ENCODE measurements at places on chromosomes 13 and 19.

GRCh38 chr13:32045982-32046785 lies 14.6 kb downstream of the FRY start:
- peak; percentile 99 for DNase-seq

GRCh38 chr19:19775891-19776205 lies 42.9 kb upstream of the ZNF14 start:
- no peak for DNase-seq

- peak; percentile 13 for DNase-seq
These were observed at the start of gene TBXA2R for GRCh38 chr19:3606690-3607289. TBXA2R (minus strand) TSS chr19:3606875; CDS start chr19:3600634, 6,241 bp downstream.

DNA sequence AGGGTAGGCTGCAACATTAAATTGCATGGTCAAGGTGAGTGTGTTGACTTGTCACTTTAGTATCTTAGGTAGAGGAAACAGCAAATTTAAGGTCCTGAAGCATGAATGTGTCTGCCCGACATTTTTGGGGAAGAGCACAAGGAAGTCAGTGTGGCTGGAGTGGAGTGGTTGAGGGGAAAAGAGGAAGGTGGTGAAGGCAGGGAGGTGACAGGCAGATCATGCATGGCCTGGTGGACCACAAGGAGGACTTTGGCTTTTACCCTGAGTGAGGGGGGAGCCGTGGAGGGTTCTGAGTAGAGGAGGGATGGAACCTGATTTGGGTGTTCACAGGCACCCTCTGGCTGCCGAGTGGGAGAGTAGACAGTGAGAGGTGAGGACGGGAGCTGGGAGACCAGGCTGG lies 168.0 kb downstream of the IER2 start:
- no peak for DNase-seq

- DNase-seq, result no peak
These were observed 7.0 kb downstream of the CLASRP start for GRCh38 chr19:45045671-45046353.

GRCh38 chr13:30341815-30342570 lies 34.6 kb upstream of the KATNAL1 start:
- no peak for DNase-seq

DNA sequence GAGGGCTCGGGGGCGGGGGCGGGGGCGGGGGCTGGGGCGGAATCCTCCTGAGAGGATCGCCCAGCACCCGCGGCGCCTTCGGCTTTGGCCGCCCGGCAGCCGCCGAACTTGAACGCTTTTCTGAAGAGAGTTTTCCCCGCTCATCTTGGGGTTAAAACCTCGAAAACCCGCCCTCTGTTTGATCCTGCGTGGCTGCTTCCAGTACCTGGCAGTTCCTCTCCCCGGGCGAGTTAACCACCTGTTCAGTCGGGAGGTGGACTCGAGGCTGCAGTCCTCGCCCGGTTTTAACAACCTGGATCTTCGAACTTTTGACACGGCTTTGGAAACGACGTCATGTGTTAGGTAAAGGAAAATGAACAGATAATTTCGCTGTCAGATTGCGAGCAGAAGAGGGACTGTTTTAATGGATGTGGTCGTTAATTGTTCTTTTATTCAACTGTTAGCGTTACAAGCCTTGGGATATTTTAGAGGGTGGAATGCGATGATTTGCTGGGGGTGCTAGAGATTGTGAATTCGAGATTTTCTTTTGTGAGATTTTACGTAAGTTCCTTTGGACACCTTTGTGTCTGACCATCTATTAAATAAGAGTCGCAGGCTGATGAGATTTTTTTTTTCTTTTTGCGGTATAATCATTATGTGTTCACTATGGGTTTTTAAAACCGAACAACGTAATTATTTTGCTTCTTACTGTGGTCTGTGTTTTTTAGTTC lies 1.0 kb downstream of the FNDC3A start:
- peak; percentile 38 for DNase-seq

- no peak for DNase-seq
These were observed 305.6 kb upstream of the TMTC4 start for GRCh38 chr13:100980171-100980570.

DNA sequence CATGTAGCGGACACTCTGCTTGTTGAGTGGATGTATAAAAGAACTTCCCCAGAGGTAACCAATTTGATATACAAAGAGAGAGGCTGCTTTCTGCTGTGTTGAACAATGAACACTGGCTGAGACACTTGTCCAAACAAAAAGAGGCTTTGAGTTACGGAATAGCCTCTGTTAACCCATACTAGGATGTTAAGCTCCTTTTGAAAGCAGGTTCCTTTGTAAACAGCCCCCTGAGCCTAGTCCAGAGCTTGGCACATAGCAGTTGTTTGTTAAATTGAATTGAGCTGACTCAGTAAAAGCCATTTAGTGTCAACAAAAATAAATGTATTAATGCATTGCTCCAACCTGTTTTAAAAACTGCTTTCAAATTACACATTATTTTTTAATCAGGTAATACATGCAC lies 200.1 kb downstream of the MZT1 start:
- no peak for DNase-seq

- no peak for DNase-seq
These were observed 516.3 kb downstream of the SLITRK6 start for GRCh38 chr13:85282876-85283275.

GRCh38 chr13:112969692-112970338 lies 801 bp downstream of the MCF2L start:
- DNase-seq, result no peak

DNA sequence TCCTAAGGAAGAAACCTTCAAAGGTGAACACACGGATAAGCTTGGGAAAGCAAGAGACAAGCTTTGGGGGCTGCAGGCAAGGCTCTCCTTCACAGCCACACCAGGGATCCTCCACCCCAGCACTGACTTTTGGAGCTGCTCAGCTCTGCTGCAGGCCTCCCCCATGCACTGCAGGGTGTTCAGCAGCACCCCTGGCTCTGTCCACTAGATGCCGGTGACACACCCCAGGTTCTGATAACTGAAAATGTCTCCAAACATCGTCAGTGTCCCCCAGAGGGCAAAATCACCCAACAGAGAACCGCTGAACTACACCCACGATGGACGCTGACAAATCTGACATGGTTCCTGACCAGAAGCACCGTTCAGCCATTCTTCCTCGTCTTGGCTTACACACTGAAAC lies 90.5 kb downstream of the STK24 start:
- no peak for DNase-seq

GRCh38 chr19:12485052-12485416 lies 418 bp upstream of the ZNF709 start:
- no peak for DNase-seq

DNA sequence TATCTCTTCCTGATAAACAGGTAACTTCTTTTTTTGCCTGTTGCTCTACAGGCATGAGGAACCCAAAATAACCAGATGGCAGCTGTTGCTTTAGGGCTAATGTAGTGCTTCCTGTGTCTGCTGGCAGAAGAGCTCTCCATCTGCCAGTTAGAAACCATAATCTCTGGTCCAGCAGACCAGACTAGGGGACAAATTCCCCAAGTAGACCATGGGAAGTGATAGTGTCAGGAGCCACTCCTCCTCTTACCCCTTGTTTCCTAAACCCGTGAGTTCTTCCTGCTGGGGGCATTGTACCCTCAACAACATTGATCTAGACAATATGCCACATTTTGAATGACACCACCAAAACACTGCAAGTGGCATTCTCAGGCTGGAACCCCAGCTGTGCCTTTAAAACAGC lies 135.9 kb downstream of the DLEU7 start:
- DNase-seq, result peak; percentile 19

DNA sequence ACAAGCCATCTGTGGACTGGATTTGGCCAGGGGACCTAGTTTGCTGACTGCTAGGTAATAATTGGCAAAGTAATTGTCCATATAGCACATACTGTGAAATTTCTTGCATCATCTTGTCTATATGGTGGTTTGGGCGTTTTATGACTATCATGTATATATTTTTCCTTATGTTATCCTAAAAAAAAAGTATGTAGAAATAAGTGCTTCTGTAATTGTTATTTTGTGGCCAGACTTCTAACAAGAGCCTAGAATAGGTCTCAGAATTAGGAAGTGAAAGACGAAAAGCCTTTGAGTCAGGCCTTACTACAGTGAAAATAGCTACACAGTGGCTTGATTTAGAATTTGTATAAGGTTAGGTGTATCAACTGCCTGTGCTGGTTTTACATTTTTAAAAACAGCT lies 4.2 kb downstream of the FNDC3A start:
- peak; percentile 41 for DNase-seq

DNA sequence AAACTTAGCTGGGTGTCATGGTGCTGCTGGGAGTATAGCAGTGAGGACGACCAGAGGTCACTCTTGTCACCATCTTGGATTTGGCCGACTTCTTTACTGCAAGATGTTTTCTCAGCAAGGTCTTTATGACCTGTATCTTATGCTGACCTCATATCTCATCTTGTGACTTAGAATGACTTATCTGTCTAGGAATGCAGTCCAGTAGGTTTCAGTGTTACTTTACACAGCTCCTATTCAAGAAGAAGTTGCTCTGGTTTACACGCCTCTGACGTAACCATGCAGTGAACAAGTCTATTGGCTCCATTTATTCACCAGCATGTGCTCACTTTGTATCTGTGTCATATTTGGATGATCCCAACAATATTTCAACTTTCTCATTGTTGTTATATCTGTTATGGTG lies 26.7 kb downstream of the ZNF850 start:
- no peak for DNase-seq

DNA sequence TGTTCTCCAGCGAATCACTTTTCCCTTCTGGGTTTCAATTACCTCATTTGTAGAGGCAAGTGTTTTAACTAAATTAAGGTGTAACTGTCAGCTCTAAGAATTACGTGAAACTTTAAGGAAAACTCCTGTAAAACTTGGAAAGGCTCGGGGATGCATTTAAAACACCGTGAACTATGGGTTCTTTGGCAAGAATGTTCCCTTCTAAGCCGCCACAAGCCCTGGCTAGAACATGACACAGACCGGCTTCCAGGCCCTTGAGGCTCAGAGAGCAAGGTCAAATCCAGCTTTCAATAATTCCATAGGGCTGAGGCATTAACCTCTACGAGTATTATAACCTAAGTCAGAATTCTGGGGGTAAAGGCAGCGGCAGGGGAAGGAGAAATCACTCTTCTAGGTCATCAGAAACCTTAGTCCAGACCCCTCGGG lies 685 bp downstream of the VWA8 start:
- no peak for DNase-seq

DNA sequence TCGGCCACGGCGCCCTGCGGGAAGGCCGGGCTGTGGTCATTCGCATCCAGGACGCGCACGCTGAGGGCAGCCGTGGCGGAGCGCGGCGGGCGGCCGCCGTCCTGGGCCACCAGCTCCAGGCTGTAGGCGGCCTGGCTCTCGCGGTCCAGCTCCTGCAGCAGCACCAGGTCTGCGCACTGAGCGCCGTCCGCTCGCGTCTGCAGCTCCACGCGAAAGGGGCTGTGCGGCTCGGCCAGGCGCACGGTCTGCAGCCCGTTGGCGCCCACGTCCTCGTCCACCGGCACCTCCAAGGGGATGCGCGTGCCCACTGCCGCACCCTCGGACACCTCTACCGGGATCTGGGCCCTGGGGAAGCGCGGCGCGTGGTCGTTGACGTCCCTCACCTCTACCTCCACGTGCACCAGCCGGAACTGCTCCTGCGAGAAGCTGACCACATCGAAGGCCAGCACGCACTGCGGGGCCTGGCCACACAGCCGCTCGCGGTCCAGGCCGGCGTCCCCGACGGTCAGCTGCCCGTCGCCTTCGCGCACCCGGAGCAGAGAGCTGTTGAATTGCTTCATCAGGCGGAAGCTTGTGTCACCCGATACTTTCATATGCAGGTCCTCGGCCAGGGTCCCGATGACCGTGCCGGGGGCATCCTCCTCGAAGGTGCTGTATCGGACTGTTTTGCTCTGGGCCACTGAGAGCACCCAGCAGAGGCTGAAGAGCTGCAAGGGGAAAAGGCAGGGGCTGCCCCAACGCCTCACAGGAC lies 583 bp downstream of the PCDH8 start:
- DNase-seq, result no peak

GRCh38 chr13:59337070-59337469 lies 826.7 kb downstream of the DIAPH3 start:
- DNase-seq, result no peak

GRCh38 chr13:75512253-75512652 lies 25.4 kb downstream of the COMMD6 start:
- no peak for DNase-seq

DNA sequence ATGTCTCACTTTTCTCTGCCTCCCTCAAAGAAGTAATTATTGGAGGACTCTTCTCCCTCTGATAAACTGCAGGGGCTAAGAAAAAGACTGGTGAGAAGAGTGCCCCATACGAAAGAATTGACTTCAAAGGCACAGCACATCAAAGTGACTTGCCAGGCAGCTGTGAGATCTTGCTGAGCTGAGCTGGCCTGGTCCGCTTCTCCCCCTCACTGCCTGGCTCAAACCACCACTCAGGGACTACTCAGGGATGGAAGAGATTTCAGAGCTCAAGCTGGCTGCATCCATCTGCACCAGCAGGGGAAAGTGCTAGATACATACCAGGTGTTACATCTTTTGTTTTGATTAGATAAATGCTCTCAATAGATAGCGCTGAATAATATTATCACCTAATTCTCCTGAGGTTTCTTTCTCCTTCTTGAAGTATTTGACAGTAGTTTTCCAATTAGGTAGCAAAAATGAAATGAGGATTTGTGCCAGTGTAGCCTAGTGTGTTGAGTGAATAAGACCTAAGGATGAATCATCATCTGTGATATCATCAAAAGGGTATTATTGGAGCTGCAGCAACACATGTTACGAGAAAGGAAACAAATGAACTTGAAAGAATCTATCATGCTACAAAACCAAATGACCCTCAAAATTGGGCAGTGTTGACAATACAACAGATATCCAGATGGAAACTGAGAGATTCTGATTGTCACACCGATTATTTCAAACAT lies 379.8 kb downstream of the TBC1D4 start:
- DNase-seq, result no peak

GRCh38 chr13:91356919-91357612 lies 9.6 kb downstream of the MIR17HG start:
- DNase-seq, result no peak

GRCh38 chr19:47176627-47177090 lies 46.0 kb downstream of the SAE1 start:
- peak; percentile 36 for DNase-seq

DNA sequence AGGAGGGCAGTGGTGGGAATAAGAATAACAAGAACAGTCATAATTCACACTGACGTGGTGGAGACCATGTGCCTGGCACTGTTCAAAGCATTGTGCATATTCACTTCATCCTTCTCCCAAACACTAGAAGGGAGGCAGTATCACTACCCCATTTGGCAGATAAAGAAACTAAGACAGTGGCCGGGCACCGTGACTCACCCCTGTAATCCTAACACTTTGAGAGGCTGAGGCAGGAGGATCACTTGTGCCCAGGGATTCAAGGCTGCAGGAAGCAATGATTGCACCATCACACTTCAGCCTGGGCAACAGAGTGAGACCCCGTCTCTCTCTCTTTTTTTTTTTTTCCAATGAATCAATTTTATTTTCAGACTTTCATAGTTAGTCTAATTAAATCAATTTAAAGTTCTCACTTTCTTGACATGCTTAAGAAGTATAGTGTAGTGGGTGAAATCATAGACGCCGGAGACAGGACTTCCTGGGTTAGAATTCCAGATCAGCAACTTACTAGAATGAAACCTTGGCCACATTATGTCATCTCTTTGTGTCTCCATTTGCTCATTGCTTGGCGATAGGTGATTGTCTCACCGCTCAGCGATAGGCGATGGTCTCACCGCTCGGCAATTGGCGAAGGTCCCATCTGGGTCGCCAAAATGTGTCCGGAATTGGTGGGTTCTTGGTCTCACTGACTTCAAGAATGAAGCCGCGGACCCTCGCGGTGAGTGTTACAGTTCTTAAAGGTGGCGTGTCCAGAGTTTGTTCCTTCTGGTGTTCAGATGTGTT lies 5.3 kb upstream of the ATG4D start:
- DNase-seq, result no peak

Measured in GF-D8 (cell line).